NCI-H1105 (cell line): ENCODE measurements at places on chromosomes 6 and 20.

DNA sequence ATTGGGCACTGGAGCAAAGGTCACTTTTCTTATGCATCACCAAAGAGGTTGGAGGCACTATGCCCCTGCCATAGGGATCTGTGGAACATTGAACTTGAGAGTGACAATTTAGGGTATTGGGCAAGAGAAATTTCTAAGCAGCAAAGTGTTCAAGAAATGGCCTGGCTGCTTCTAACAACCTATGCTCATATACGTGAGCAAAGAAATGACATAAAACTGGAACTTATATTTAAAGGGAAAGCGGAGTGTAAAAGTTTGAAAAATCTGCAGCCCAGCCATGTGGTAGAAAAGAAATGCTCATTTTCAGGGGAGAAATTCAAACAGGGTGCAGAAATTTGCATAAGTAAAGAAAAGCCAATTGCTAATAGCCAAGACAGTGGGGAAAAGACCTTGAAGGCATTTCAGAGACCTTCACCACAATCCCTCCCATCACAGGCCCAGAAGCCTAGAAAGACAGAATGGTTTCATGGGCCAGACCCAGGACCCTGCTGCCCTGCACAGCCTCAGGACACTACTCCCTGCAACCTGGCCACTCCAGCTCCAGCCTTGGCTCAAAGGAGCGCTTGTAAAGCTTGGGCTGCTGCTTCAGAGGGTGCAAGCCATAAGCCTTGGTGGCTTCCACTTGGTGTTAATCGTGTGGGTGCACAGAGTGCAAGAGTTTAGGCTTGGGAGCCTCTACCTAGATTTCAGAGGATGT lies 24.4 kb downstream of the NCR2 start:
- no peak for DNase-seq

- no peak for DNase-seq
Measured at GRCh38 chr6:148137652-148138051, 205.0 kb upstream of the SASH1 start.

DNA sequence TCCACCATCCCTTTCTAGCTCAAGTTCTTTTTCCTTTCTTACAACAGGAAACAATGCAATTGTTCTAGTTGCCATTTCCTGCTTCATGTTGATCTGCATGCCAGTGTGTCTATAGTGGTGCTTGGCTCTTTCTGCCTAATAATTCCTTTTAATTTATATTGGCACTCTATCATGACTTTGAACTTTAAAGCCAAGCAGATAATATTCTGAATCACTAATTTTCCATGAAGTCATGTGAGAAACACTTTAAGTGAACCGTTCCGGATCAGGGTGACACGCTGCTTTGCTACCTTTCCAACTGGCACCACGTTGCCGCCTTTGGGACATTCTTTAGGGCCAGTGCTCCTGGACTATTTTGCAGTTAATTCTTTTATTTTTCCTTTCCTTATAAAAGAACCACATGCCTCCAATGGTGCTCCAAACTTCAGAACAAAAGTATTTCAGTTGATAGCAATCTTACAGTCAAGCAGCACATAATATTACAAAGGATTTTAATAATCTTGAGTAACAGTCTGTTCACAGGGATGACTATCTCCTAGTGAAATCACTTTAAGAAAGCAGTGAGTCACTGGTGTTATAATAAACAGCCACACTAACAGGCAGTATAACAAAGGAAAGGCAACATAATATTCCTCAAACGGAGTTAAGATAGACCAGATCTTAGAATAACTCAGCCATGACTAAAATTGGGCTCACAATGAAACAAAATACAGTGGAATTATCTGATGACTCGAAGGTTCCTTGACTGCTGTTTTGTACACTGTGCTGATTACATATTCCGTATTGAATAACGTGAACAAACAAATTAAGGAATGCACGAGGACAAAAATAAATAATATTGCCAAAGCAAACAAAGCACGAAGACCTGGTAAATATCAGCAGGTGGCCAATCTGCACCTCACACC lies 19.0 kb upstream of the BLOC1S5 start:
- no peak for DNase-seq

DNA sequence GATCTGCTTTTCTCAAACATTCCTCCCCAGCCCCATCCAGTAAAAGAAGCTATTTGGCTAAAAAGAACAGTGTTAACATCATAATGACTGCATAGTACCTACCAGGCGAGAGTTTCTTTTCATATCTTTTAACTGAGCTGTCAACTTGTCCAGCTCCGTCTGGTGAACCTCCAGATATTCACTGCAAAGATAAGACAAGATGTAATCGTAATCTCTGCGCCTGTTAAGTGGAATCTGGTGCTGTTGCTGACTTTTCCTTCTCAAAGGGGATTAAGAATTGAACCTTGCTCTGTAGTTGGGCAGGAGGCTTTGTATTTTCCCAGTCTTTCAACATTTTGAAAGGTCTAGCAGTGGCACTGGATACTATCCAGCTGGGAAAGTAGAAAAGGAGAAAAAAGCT lies 63.0 kb downstream of the RIPOR2 start:
- DNase-seq = no peak

DNA sequence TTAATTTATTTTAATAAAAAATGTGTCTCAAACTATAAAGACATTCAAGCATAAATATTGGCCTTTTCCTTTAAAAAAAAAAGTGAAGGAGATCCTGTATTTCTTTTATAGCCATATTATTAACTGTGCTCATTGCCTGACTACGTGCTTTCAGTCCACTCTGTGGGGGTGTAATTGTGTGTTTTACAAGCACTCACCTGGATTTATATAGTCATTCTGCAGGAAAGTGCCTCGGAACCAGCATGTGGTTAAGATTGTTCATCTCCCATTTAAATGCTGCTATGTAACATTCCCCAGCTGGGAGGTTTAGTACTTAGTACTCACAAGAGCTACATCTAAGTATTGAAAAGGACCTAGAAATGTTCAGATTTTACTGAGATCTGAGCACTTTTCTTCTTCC lies 47.9 kb upstream of the SLC22A16 start:
- no peak for DNase-seq

GRCh38 chr20:25683050-25683449 lies 13.6 kb downstream of the ZNF337 start:
- no peak for DNase-seq

- DNase-seq = no peak
Measured at GRCh38 chr6:36028088-36028876, 674 bp downstream of the MAPK14 start.
